ENCODE measurements at places on chromosomes 7 and 10.

- DNase-seq, result no peak
Measured at GRCh38 chr7:18648849-18649758, 153.6 kb downstream of the HDAC9 start.

GRCh38 chr10:60293581-60294175 lies 96.0 kb downstream of the ANK3 start:
- DNase-seq, result no peak

DNA sequence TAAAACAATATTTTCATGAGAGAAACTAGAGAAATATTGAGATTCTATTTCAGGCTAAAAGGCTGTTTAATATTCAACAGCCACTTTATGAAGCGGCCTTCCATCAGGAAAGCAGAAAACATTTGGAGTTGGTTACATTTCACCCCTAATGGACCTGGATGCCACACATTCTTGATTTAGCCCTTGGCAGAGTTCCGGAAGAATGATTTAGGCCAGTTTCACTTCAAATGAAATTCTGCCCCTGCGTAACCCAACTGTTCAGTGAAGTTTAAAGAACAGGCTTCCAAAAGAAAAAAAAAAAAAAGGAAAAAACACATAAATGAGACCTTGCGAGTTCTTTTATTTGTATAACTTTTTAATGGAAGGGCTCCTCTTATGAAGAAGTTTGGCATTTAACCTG lies 239.2 kb upstream of the AKR1E2 start:
- no peak for DNase-seq

GRCh38 chr10:78351809-78352208 lies 318.1 kb downstream of the RPS24 start:
- DNase-seq, result no peak

GRCh38 chr7:123431075-123431614 lies 103.2 kb downstream of the IQUB start:
- DNase-seq, result no peak

- DNase-seq, result no peak
Measured at GRCh38 chr10:82914655-82915136, 1039.7 kb downstream of the NRG3 start.

GRCh38 chr7:96410126-96410839 lies 88.4 kb upstream of the SLC25A13 start:
- no peak for DNase-seq

- DNase-seq, result no peak
Measured at GRCh38 chr7:22291977-22292376, 65.0 kb downstream of the RAPGEF5 start.

DNA sequence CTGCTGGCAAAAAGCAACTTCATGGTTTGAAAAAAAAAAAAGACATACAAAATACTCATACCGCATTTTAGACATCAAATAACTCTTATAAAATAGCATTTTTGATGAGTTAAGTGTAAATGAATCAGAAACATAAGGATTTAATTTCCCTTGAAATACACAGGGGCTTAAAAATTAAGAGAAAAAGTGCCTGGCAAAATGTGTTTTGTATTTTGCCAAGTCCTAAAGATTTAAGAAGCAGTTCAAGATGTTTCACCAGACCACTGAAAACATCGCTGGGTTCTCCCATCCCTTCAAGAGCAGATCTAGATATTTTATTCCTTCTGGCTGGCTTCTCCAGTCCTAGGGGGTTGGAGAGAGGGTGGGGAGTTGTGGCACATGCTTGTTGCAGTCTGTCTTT lies 396.4 kb downstream of the INHBA start:
- no peak for DNase-seq

GRCh38 chr10:15181576-15182156 lies 13.2 kb upstream of the NMT2 start:
- no peak for DNase-seq

DNA sequence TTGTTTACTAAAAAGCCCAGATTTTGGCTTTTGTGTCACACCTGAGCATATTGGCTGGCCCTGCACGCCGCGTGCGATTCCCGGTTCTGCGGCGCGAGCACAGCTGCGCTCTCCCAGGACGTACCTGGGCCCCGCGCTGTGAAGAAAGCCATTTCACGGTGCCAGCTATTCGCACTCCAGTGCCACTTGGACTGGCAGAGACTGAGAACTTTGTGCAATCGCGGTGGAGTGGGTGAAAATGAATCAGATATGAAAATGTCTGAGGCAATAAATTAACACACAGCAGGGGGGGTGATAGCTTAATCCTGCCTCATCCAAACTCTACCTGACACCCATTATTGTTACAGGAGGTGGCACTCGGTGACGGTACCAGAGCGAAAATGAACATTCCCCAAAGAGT lies 330.1 kb upstream of the MGMT start:
- no peak for DNase-seq

GRCh38 chr10:2949948-2950354 lies 117.4 kb upstream of the PFKP start:
- DNase-seq, result peak; percentile 53

GRCh38 chr10:412109-412508 lies 276.9 kb downstream of the ZMYND11 start:
- DNase-seq, result no peak

DNA sequence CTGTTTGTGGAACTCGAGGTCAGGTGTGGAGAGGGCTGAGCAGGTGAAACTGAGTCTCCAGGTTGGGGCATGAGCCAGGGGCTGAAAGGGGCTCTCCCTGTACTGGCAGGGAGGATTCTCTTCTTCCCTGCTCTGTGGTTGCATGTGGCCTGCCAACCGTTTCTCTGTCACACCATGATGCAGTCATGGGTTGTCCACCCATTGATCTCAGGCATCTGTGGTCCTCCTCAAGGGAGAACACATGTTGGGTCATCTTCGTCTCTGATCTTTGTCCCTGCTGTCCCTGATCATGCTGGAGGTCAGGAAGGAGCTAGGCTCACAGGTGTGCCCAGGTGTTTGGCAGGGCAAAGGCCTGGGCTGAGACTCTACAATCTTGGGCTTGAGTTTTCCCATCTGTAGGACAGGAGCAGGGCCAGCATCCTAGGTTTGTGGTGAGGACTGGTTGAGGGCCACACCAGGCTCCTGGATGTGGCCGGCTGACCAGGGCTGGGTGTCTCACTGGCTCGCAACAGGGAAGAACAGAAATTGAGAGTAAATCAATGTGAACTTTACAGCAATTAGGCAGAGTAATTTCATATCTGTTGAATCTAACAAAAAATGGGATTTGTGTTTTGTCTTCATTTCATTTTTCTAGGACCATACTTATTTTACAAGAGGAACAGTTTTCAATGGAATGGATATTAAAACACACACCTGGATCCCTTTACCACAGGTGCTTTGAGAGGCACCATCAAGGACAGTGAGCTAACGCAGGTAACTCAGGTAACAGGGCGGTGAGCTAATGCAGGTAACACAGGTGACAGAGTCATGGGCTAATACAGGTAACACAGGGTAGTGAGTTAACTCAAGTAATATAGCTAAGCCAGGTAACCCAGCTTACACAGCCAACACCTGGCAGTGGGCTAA lies 58.5 kb upstream of the IGFBP3 start:
- DNase-seq, result no peak

GRCh38 chr10:91054325-91054724 lies 133.4 kb upstream of the ANKRD1 start:
- no peak for DNase-seq

DNA sequence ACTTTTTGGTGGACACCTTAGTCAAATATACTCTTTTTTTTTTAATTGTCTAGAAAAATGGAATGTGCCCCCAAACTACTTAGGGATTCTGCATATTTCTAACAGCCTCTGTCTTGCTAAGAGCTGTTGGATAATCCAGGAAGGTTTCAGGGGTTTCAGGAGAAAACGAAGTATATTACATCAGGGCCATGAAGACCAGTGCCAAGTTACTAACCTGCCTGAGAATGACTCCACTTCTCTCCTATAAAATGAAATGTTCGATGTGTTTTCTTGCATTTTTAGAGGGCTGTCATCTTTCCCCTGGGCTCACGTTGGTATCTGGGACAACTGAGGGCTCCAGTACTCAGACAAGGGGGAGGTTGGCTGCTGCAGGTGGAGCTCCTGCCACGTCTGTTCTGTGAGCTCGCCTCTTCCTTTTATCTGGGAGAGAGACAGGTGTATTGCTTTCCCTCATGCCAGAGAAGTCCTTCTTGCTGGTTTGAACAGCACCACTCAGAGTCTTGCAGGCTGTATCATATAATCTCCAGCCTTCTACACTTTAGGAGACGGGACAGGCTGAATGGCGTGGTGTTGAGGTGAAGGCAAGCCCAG lies 71.3 kb downstream of the CAMK1D start:
- no peak for DNase-seq

DNA sequence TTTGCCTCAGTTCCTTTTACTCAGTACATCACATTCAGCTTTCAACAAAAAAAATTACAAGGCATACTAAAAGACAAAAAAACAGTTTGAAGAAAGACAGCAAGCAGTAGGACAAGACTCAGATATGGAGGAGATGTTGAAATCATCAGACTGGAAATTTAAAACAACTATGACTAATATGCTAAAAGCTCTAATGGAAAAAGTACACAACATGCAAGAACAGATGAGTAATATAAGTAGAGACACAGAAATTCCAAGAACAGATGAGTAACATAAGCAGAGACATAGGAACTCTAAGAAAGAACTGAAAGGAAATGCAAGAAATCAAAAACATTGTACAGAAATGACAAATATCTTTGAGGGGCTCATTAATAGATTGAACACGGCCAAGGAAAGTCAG lies 402.6 kb downstream of the NEBL start:
- DNase-seq, result no peak

DNA sequence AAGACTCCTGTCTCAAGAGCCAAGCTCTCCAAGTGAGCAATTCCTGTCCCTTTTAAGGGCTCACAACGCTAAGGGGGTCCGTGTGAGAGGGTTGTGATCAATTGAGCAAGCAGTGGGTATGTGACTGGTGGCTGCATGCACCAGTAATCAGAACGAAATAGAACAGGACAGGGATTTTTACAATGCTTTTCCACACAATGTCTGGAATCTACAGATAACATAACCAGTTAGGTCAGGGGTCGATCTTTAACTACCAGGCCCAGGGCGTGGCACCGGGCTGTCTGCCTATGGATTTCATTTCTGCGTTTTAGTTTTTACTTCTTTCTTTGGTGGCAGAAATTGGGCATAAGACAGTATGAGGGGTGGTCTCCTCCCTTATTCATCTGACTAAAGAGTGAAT lies 54.9 kb upstream of the SP4 start:
- no peak for DNase-seq

- no peak for DNase-seq
Measured at GRCh38 chr10:28906011-28906411, 228.7 kb downstream of the BAMBI start.

DNA sequence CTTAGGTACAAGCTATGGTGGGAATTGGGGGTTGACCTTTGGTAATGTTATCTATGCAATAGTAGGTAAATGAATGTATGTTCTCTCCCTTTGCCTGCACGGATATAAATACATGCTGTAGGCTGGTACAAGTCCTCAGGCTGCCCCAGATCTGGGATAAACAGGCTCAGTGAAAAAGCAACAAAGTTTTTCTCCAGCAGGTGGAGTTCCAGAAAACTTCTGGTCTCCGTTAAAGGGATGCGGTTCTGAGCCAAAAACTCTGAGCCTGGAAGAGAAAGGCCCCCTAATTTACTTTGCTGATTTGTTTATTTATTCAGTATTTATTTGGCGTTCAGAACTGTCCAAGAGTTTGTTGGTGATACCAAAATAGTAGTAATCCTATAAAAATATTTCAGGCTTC lies 204.7 kb downstream of the ADRA2A start:
- DNase-seq, result no peak

DNA sequence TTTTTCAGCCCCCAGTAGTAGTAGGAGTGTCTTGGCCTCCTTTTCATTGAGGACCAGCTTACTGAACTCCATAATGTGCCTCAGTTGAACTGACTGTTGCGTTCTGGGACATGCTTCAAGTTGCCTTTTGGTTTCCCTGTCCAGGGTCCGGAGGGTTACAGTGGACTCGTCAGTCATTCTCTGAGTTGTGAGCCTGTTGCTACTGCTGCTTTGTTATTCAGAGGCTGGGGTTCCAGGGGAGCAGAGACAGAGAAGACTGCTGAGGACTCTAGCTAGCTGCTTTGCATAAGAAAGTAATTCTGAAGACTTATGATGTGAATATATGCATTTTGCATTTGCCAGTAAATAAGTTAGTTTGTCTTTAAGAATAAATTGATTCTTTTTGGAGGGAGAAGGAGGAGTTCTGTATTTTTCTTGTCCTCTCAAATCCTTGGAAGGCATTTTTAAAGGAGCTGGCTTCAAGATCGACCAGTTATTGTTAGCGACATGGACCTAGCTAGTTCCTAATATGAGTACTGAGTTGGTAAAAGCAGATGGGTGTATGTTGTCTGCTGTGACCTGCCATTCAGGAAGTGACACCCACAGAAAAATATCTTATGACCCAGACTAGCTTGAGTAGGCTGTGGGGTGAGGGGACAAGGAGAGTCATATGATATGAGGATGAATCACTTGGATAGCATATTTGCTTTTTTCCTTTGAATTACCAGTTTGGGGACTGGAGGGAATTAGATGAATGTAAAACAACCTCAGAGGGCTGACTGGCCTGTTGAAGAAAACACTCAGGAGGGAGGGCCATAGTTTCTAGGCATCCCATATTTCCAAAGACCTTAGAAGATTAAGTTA lies 8.3 kb downstream of the PI4K2A start:
- DNase-seq, result peak; percentile 20

GRCh38 chr7:44471436-44471835 lies 19.0 kb downstream of the NUDCD3 start:
- DNase-seq, result no peak

GRCh38 chr10:124975977-124976514 lies 34.1 kb downstream of the ZRANB1 start:
- no peak for DNase-seq

DNA sequence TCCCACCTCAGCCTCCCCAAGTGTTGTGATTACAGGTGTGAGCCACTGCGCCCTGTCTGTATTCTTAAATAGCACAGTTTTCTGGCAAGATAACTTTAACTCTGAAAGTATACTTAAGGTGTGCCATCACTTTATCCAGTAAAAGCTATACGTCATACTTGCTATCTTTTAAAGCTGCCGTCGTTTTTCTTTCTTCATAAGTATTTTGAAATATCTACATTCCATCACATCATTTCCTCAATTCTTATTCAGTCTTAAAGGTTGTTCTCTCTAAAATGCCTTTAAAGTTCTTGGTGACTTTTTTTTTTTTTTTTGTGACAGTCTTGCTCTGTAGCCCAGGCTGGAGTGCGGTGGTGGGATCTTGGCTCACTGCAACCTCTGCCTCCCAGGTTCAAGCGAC lies 34.7 kb downstream of the PTPN12 start:
- no peak for DNase-seq

DNA sequence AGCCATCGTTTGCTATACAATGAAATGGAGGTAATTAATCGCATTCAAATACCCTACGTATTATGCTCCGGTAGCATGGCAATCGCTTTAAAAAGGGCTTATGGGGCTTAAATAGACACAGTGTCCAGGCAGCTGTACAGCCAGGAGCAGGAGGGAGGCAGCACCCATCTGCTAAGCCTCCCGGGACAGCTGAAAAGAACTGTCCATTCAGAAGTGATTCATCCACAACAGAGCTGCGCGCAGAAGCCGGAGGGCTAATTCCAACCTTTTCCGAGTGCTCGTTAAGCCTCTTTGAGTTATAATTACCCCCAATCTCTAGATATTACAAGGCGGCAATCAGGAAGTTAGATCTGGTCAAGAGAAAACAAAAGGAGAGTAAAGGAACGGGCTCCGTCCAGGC lies 58.3 kb downstream of the DPYSL4 start:
- no peak for DNase-seq

Measured in activated naive CD4-positive, alpha-beta T cell treated with anti-CD3 and anti-CD28 coated beads, Interleukin-2, amount 50 U/mL, for 16 hours (primary cell).